Spleen (tissue), 13 donors: ENCODE measurements at places on chromosomes 1 and 21. TPM values are rescaled to one million over a fixed set of nuclear protein-coding genes. Genes with fewer than 3 reads are reported as not detected.

Gene DCLRE1B
- polyA plus RNA-seq = 3.5 TPM

- H3K27me3 ChIP-seq = peaks cover 75% of the 10 kb centered on the region
- H3K27ac ChIP-seq = no peak overlapping the region
- peak overlapping the region; percentile 88 for H3K4me3 ChIP-seq
- no peaks in the 10 kb centered on the region for H3K36me3 ChIP-seq
- no peak for DNase-seq
These were observed 854 bp downstream of the MYCL start for GRCh38 chr1:39900662-39901463.

GRCh38 chr1:229949500-229949899, 117.5 kb upstream of the GALNT2 start:
- no peaks in the 10 kb centered on the region for H3K4me1 ChIP-seq
- H3K36me3 ChIP-seq = no peaks in the 10 kb centered on the region
- no peak overlapping the region for H3K4me3 ChIP-seq
- no peak overlapping the region for H3K27ac ChIP-seq
- DNase-seq = no peak

- no peaks in the 10 kb centered on the region for H3K36me3 ChIP-seq
- H3K27ac ChIP-seq = no peak overlapping the region
- peaks cover 4% of the 10 kb centered on the region for H3K4me1 ChIP-seq
- no peak overlapping the region for H3K4me3 ChIP-seq
These were observed 75.5 kb downstream of the VCAM1 start for GRCh38 chr1:100794748-100795645.

Gene MSH4
- polyA plus RNA-seq = 0.22 TPM

DNA sequence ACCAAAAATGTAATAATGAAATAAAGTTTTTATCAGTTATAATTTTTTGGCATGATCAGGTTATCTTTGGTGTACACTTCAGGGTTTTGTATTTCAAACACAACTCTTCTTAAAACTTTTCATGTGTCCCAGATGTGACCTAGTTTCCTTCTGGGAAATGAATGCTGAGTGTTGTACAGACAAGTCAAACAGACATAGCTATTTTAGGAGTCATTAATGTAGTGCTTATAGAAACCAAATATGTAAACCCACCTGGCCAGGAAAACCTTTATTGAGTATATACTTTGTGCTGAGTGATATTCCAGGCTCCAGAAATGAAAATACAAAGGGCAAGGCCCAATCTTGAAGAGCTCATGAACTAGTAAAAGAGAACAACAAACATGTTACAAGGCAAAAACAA, 25.9 kb upstream of the HOOK1 start:
- DNase-seq = no peak
- H3K36me3 ChIP-seq = no peaks in the 10 kb centered on the region
- no peaks in the 10 kb centered on the region for H3K4me1 ChIP-seq
- H3K27me3 ChIP-seq = no peaks in the 10 kb centered on the region
- H3K27ac ChIP-seq = no peak overlapping the region

DNA sequence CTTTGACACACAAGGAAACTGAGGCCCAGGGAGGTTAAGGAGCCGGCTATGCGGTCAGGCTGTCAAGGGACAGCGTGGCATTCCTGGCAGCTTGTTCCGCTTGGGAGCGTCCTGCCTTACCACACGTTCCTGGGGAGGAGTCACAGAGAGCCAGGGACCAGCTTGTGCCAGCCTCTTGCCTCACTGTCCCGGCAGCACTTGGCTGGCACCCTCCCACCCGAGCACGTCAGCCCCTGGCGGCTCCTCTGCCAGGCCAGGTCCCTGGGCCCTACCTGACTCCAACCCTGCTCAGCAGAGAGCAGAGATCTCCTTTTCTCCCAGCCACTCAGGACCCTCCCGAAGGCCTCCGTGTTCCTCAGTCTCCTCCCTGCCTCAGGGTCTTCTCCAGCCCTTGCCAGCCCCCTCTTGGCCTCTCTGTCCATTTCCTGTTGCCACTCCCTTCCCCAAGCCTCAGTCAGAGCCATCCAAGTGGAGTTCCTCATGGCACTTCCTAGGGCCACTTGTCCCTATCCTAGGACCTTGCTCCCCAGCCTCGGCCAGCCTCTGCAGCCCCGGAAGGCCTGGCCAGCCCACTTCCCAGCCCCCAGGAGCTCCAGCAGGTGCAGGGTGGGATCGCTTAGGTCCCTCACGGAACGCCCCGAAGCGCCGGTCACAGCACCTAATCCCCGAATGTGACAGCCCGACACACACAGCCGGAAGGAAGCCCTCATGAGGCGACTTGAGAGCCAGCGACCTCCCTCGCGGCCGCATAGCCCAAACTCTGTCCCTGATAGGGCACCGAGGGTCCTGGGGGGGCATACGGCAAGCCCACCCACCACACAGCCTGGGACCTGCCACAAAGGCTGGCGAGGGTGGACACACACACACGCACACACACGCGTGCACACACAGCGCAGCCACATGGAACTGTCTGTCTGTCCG, 130.3 kb downstream of the CASZ1 start:
- H3K27me3 ChIP-seq = no peaks in the 10 kb centered on the region
- no peak overlapping the region for H3K4me3 ChIP-seq
- peaks cover 41% of the 10 kb centered on the region for H3K4me1 ChIP-seq
- H3K36me3 ChIP-seq = peaks cover 25% of the 10 kb centered on the region

Gene VHLL
- polyA plus RNA-seq = not detected

Gene TRNAU1AP
- 26.6 TPM for polyA plus RNA-seq

DNA sequence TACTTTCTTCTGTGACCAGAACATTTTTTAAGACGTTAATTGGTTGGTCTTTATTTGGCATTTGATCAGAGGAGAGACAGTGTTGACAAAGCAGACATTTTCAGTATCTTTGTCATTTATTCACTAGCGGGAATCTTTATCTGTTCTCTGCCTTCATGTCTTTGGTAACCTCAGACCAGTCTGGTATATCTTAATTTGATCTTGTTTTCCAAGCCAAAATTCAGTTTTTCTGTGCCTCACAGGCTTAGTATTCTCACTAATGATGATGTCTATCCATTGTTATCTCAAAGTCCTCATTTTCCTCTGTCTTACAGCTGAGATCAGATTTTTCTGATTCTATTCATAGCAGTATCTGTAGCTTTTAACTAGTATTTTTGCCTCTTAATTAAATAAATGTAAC, 158.7 kb downstream of the GPR52 start:
- H3K27ac ChIP-seq = no peak overlapping the region
- no peak overlapping the region for H3K4me3 ChIP-seq
- H3K27me3 ChIP-seq = no peaks in the 10 kb centered on the region

Gene PCSK9
- polyA plus RNA-seq = 0.03 TPM

GRCh38 chr1:241934201-241934848, 23.2 kb upstream of the BECN2 start:
- H3K4me1 ChIP-seq = no peaks in the 10 kb centered on the region
- H3K27ac ChIP-seq = no peak overlapping the region
- H3K36me3 ChIP-seq = no peaks in the 10 kb centered on the region
- H3K4me3 ChIP-seq = no peak overlapping the region
- DNase-seq = no peak
- H3K27me3 ChIP-seq = no peaks in the 10 kb centered on the region

DNA sequence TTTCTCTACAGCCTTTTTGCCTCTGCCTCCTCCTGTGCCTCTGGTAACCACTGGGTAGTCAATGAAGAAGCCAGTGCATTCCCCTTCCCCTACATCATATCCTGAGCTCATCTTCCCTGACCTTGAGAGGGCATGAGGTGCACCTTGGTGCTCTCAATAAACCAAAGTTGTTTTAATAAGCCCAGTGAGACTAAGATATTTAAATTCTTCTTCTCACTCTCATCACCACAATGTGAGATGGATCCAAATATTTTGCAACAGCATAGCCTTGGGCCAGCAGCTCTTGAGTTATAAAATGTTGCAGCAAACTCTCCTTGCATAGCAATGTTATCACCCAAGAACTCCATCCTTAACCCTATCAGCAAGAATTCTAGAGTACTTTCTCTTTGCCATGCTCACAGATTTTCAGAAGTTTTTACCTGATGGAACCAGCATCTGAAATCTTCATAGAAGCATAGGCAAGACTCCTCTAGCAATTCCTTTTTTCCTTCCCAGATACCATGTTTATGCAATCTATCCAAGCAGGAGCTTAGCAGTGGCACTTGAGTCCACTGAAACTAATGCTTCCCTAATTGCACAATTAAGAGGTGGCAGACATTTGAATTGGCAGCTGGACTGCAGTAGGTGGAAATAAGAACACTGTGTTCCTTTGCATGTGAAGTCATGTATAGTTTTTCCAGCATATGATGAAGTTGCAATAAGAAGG, 36.8 kb downstream of the CDC7 start:
- DNase-seq = no peak
- H3K27ac ChIP-seq = no peak overlapping the region
- H3K4me1 ChIP-seq = no peaks in the 10 kb centered on the region
- no peaks in the 10 kb centered on the region for H3K27me3 ChIP-seq
- no peaks in the 10 kb centered on the region for H3K36me3 ChIP-seq

GRCh38 chr1:185811073-185811709, 77.0 kb downstream of the HMCN1 start:
- no peaks in the 10 kb centered on the region for H3K36me3 ChIP-seq
- no peak overlapping the region for H3K4me3 ChIP-seq
- no peaks in the 10 kb centered on the region for H3K4me1 ChIP-seq
- no peaks in the 10 kb centered on the region for H3K27me3 ChIP-seq

DNA sequence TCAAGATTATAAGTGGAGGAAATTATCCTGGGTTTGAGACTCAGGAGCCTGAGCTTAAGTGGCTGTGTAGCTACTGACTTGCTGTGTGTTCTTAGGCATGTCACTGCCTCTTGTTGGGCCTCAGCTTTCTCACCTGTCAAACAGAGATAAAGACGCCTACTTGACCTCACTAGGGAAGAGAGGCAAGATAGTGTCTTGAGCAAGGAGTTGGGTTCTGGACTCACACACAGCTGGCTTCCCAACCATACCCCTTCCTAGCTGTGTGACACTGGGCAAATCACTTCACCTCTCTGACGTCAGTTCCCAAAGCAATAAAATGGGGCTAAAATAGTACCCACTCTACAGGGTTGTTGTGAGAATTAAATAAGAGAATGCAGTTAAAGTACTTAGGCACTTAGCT, 11.6 kb upstream of the EPB41 start:
- no peak overlapping the region for H3K27ac ChIP-seq
- no peak overlapping the region for H3K4me3 ChIP-seq
- DNase-seq = no peak

Gene BGLAP
- polyA plus RNA-seq = 2.4 TPM

- DNase-seq = no peak
- H3K27ac ChIP-seq = peak overlapping the region; percentile 85
- H3K36me3 ChIP-seq = peaks cover 13% of the 10 kb centered on the region
- H3K27me3 ChIP-seq = no peaks in the 10 kb centered on the region
- H3K4me3 ChIP-seq = no peak overlapping the region
These were observed 80.2 kb downstream of the SLC45A1 start for GRCh38 chr1:8398086-8398485.

DNA sequence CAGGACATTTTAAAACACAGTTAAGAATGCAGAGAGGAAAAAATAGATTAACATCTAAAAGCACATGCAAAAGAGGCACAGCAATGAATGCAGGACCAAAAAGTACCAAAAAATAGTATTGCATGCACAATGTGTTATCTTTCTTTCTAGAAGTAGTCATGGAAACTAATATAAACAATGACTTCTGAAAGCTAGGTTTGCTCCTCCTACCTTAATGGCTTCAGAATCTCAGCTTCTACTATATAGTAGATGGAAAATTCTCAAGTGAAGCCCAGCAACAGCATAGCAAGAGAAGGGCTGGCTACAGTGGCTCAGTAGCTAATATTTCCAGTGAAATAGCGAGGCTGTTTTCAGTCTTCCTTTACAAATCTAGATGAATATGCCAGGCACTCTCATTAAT, 125.1 kb downstream of the CRB1 start:
- H3K4me3 ChIP-seq = no peak overlapping the region
- H3K4me1 ChIP-seq = no peaks in the 10 kb centered on the region
- H3K36me3 ChIP-seq = no peaks in the 10 kb centered on the region
- no peak for DNase-seq
- H3K27ac ChIP-seq = no peak overlapping the region

Gene RCAN1
- 5.3 TPM for polyA plus RNA-seq

DNA sequence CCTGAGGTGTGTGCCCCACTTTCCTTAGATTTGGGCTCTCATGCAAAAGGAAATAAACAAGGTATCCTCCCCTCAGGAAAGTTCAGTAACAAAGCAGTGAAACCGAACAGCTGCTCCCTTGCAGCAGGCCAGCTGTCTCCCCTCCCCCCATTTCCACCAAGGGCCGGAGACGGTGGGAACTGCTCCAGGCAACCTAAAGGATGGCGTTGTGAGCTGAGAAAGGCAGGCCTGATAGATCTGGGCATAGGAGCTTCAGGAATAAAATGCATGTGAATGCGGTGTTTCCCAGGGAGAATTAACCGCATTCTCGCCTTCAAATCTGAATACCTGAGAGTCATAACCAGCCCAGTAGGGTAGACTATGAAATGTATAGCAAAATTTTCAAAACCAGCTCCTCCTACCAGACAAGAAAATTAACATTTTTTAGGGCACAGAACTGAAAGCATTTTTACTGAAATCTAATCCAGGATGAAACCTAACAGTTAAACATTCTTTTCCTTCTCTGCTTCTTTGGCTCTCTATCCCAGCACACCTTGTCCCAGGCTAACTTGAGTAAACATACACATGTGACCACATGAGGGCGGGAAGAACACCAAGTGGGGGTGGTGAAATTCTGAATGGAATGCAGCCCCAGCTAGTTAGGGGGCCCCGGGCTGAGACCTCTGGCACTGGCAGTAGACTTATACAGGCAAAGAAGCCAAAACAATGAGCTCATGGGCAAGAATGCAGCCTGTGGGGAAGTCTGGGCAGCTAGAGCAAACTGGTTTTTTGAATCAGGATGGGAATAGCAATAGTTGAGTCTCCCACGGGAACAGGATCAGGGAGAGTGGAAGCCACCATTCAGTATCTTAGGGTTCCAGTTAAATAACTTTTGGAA, 11.5 kb downstream of the MCL1 start:
- peak overlapping the region; percentile 70 for H3K4me3 ChIP-seq
- DNase-seq = peak; percentile 88
- H3K27ac ChIP-seq = peak overlapping the region; percentile 99
- H3K4me1 ChIP-seq = peaks cover 89% of the 10 kb centered on the region

DNA sequence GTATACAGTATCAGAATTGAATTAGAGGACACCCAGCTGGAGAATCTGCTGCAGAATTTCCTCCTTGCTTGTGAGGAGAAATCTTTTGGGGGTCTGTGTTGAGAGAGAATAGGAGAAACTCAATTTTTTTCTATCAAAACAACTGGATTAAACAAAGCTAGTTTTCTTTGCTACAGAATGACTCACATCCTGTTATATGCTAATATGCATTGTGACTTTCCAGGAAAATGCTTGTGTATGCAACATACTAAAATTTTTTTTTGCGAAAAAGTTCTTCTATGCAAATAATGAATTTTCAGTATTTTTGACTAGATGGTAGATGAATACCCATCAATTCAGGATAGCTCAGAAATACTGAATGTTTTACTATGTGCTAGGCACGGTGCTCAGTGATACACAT, 2.2 kb downstream of the VAMP4 start:
- H3K4me1 ChIP-seq = peaks cover 50% of the 10 kb centered on the region
- H3K4me3 ChIP-seq = no peak overlapping the region
- DNase-seq = no peak
- no peaks in the 10 kb centered on the region for H3K27me3 ChIP-seq
- peaks cover 13% of the 10 kb centered on the region for H3K36me3 ChIP-seq

GRCh38 chr1:32219022-32219421, 3.1 kb downstream of the TMEM234 start:
- no peak overlapping the region for H3K4me3 ChIP-seq
- peaks cover 42% of the 10 kb centered on the region for H3K4me1 ChIP-seq
- peaks cover 18% of the 10 kb centered on the region for H3K36me3 ChIP-seq
- DNase-seq = no peak
- H3K27ac ChIP-seq = no peak overlapping the region

Gene NBPF4
- polyA plus RNA-seq = not detected

- no peaks in the 10 kb centered on the region for H3K36me3 ChIP-seq
- H3K27ac ChIP-seq = no peak overlapping the region
- H3K4me3 ChIP-seq = no peak overlapping the region
- no peaks in the 10 kb centered on the region for H3K27me3 ChIP-seq
- H3K4me1 ChIP-seq = peaks cover 28% of the 10 kb centered on the region
- DNase-seq = no peak
These were observed 36.5 kb downstream of the SYF2 start for GRCh38 chr1:25195835-25196234.

Gene LIN28A
- not detected for polyA plus RNA-seq
